ENCODE measurements at places on chromosomes 2 and 18.

DNA sequence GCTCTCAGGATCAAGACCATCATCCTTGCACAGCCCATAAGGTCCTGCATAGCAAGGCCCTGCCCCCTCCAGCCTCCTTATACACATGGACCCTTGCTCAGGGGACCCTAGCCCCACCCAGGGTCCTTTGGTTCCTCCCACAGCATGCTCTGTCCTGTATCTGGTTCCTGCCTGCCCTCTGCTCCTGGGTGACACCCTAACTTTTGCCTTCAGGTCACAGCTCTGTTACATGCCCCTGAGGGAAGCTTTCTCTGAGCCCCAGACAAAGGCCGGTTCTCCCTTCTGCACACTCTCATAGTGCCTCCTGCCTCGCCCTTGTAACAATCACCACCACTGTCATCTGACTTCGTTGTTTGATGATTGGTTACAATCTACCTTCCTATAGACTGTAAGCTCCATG, 204.8 kb downstream of the SMAD2 start:
- no peak for DNase-seq

GRCh38 chr2:226076529-226076928, 677.0 kb downstream of the NYAP2 start:
- DNase-seq: no peak

GRCh38 chr2:126657148-126657635, 1.2 kb downstream of the GYPC start:
- no peak for DNase-seq

DNA sequence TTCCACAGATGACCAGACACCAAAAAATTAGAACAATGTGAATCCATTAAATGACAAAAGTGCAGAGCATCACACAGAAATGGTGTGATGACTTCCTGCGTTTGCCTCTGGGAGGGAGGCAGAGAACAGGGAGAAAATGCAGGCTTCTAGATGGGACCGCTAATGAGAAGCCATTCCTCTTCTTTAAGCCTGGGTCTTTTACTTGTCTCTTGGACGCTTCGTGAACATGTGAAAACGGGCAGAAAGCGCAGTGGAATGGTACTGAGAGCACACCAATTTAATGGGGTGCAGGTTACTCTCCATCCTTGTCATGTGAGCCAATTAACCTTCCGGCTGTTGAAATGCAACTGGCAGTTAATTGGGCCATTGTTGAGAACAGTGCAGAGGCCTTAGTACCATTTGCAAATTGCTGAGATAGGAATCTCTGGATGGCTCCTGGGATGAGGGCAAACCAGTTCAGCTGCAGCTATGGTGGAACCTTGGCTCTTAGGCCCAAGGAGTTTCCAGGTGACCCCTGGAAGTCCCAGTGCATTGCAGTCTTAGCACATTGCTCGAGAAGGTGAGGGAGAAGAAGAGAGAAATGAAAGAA, 210.4 kb upstream of the CXCR4 start:
- DNase-seq: no peak

DNA sequence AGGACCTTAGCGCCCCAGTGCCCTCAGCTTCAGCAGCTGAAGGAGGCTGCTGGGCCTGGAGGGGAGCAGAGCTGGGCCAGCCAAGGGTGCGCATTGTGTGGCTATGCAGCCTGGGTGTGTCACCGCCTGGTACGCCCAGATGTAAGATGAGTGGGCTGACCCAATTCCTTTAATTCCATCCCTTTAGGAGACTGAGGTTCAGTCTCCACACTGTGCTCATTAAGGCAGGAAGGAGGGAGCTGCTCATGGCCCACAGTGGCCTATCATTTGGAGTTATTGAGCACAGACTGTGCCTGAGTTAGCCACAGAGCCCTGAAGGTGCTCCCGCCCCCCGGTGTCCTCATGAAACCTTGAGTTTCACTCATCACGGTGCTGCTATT, 194.1 kb upstream of the GLI2 start:
- no peak for DNase-seq

DNA sequence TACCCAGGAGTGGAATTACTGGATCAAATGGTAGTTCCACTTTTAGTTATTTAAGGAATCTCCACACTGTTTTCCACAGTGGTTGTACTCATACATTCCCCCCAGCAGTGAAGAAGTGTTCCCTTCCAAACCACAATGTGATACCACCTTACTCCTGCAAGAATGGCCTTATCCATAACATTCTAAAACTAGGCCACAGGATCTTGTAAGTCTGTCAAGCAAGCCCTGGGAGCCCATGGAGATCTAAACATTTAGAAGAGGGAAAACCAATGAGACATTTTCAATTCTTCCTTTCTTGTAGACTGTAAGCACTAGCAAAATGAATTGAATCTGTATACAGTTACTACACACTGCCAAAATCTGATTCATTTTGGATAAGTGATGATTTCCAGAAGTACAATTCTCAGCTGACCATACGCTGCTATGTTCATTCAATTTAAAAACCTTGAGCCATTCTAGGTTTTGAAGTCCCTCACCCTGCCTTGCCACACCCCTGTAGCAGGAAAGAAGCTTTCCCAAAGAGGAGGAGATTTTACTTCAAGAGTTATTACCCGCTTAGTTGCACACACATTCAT, 149.1 kb downstream of the SLC8A1 start:
- DNase-seq: no peak

DNA sequence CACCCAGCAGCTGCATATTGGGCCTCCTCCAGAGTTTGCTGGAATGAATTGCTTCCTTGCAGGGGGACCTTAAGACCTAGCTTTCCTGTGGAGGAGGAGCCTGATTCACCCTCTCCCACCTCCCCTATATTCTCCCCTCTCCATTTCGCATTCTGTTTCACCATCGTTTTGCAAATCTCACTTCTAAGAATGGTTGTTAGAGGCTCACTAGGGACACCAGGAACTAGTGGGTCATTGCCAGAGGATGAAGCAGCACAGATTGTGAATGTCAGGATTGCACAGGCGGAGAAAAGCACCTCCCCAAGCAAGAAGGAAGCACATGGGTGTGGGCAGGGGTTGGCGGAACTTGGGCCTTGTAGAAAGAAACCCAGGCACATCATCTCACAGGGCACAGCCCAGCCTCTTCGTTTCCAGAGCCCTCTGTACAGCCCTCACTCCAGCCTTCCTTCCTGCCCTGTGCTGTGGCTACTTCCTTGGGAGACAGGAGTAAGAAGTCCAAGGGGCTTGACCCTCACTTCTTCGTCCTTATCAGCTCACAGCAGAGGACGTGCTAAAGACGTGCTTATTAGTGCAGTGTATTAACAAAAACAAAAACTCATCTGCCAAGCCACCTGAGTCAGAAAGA, 63.4 kb downstream of the TACR1 start:
- DNase-seq: no peak

- no peak for DNase-seq
These were observed 12.4 kb upstream of the TLK1 start for GRCh38 chr2:171173087-171173486.

- DNase-seq: no peak
These were observed 24.5 kb upstream of the CD28 start for GRCh38 chr2:203681978-203682377.

DNA sequence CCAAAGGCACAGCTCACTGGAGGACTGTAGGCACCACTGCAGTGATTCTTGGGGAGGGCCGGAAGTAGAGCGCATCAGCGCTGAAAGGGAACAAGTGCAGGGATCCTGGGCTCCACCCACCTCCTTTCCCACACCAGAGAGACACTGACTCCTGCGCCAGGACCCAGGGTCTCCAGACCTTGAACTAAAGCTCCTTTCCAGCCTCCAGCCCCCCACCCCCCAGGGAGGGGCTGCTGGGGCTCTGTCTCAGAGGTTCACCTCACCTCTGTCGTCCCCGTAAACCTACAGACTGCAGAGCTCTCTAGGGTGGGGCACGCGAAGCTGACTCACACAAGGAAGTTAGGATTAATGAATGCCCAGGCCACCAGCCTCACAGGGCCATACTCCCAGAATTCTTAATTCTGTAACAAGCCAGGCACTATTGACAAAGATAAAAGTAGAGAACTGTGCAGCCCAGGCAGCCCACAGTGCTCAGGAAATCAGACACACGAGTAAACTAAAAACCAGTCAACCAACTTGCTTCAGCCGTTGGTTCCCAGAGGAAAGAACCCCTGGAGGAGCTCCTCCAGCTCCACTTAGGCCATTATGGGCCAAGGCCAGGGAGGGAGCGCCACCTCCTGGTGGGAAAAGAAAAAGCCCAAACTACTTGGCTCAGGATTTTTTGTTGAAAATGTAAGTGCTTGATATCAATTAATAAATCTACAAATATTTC, 45.1 kb upstream of the ACAA2 start:
- DNase-seq: peak; percentile 85

DNA sequence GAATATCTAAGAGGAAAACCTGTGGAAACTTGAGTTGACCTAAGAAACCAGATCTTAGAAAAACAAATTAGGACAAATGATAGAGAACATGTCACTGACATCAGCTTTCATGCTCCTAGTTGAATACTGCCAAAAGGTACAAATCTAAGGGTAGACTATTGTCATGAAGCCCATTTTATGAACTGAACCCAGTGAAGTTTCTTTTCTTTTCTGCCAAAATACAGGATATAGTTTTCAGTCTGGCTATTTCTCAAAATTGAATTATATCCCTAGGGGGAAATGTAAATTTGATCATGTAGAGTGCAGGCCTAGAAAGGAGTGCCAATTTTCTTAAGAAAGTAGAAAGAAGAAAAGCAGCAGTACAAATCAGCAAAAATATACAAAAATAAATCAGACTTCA, 46.6 kb downstream of the FSIP2 start:
- no peak for DNase-seq

- DNase-seq: no peak
These were observed 96.2 kb downstream of the NCK2 start for GRCh38 chr2:105840933-105841332.

DNA sequence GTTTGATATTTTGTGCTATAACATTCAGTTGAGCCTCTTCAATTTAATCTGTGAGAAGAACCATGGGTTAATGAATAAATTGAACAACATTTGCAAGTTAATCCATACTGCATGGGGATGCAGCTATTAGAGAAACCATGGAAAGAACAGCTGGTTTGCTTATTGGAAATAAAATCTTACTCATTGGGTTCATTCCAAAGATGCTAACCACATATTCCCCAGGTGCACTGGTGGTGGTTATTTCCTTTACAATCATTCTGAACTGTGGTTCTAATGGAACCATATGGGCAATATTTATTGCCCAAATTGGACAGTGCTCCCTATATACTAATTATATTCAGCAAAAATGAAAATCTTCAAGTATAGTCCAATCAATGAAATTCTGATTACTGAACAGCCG, 1200.4 kb upstream of the CDH2 start:
- DNase-seq: no peak

Measured in iPS-NIHi11 (cell line).